ENCODE measurements at places on chromosomes 7 and 10.

GRCh38 chr10:79932307-79932706 lies 16.6 kb downstream of the SFTPD start:
- DNase-seq: no peak

DNA sequence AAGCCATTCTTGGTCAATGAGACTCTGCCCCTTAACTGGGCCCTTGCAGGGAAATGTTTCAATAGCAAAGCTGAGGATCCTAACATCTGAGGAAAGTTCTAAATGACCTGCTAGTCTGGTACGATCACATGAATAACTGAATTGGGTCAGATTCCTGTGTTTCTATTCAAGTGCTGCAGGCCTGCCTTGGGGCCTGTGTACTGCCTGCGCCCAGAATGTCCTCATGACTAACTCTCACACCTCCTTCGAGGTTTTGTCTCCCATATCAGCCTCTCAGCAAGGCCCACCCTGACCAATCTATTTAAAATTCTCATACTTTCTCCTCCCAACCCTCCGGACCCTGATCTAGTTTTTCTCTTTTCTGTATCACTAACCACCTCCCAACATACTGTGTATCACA lies 4.4 kb downstream of the JAZF1 start:
- no peak for DNase-seq

DNA sequence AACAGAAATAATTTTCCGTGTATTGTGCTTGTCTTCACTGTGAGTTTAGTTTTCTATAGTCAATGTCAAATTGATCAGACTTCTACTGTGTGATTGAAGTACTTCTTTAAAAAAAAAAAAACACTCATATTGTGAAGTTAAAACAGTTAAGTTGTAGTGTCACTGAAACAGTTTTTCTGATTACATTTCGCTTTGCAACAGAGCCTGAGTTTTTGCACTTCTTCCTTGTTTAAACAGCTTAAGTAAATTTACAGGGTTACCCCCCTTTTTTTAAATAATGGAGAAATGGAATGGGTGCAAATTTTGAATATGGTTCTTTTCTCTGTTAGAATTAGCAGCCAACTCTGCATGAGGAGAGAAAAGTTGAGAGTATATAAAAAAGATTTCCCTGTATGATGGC lies 117.3 kb downstream of the VTI1A start:
- no peak for DNase-seq

DNA sequence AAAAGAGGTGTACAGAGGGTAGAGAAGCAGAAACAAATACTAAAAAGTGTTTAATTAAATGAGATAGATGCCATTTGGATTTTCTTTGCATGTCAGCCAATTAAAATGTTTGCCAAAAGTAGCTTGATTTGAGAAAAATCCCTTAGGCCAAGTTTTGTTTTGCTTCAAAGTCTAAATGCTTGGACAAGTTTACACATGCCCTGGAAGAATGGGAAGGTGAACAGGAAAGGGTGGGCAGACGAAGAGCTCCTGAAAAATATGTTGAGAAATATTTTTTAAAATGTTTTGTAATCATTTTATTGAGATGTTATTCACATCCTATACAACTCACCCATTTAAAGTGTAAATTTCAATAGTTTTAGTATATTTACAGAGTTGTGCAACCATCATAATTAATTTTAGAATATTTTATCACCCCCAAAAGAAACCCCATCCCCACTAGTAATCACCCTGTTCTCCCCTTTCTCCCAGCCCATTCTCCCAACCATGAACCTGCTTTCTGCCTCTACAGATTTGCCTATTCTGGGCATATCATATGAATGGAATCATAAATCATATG lies 98.5 kb upstream of the ANK3 start:
- no peak for DNase-seq

DNA sequence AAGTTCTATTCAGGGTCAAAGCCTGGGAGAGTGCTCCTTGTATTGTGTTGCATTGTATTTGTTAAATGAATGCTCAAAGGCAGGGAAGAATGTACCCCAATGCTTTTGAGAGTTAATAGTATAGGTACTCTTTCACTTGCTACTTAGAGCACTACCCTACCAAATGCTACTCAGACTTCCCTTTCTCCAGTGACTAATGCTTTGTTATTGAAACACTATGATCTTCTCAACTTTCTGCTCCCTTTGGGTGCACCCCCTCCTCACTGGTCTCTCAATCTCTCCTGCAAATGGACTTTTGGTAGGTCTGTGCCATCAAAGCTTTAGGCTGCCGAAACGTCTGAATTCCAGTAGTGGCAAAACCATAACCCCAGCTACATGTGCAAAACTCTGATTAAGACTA lies 177.7 kb upstream of the AHR start:
- no peak for DNase-seq

- DNase-seq: no peak
Observed at GRCh38 chr10:3807211-3807927, 22.4 kb upstream of the KLF6 start.

- DNase-seq: no peak
Observed at GRCh38 chr7:101927802-101928201, 110.4 kb downstream of the CUX1 start.

DNA sequence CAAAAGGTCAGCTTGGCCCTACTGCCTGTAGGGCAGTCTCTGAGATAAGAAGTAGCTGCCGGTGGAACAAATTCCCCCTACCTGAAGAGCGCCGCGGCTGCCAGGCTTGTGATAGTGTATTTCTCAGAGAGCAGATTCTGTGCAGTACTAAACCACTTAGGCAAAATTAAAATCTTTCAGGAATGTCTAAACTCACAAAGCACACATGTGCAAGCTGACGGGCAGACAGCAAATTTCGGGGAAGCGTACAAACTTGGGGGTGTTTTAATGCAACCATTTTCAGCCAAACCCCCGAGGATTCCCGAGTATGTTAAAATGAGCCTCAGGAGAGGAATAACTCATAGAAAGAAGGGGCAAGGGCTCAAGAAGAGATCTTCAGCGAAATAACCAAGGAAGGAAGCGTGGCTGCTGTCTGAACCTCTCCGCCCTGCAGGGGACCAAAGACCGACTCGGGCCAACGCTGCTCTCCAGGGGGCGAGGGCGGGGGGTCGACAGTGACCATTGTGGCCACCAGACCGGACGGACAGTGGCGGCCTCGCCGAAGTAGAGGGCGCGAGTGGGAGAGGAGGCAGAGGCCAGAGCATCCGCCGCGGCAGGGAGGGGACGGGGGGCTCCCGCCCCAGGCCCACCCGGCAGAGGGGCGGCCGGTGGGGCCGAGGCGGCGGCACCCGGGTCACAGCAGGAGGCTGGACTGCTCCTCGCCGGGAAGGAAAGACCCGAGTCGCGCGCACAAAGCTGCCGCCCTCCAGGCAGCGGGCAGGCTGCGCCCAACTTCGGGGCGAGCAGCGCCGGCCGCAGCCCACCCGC lies 819 bp downstream of the HYCC1 start:
- no peak for DNase-seq

DNA sequence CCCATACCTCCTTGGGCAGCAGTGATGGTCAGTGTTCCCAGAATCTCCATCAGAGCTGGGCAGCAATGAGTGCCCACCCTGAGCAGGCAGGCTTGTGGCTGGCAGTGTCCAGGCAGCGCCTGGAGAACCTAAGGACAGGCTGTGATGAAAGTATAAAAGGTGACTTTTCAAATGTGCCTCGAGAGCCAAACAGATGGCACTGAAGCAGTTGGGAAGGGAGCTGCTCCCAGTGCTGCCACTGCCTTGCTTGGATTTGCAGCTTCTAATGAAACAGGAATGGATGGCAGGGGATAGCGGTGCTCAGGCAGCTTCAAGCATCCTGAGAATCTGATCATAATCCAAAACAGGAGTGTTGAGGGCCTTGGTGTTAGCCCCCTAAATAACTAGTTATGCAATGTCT lies 179.8 kb upstream of the AOAH start:
- no peak for DNase-seq

Data from RKO (cell line).